ENCODE measurements at places on chromosomes 13 and 19. TPM values are rescaled to one million over a fixed set of nuclear protein-coding genes. Genes with fewer than 3 reads are reported as not detected.

DNA sequence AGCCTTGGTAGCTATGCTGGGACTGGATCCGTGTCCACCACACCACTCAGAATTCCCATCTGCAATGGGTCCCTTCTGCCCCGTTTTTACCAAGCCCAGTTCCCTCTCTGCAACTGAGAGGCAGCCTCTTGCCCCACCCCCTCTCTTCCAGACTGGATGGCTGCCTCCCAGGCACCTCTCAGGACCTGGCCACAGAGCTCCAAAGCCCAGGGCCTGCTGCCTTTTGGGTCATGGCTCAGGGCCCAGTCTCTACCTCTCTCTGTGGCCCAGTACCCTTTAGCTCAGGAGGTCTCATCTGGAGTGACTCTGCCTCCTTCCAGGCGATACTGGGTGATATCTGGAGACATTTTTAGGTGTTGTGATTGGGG, 10.3 kb upstream of the ZBTB7A start:
- DNase-seq: no peak

DNA sequence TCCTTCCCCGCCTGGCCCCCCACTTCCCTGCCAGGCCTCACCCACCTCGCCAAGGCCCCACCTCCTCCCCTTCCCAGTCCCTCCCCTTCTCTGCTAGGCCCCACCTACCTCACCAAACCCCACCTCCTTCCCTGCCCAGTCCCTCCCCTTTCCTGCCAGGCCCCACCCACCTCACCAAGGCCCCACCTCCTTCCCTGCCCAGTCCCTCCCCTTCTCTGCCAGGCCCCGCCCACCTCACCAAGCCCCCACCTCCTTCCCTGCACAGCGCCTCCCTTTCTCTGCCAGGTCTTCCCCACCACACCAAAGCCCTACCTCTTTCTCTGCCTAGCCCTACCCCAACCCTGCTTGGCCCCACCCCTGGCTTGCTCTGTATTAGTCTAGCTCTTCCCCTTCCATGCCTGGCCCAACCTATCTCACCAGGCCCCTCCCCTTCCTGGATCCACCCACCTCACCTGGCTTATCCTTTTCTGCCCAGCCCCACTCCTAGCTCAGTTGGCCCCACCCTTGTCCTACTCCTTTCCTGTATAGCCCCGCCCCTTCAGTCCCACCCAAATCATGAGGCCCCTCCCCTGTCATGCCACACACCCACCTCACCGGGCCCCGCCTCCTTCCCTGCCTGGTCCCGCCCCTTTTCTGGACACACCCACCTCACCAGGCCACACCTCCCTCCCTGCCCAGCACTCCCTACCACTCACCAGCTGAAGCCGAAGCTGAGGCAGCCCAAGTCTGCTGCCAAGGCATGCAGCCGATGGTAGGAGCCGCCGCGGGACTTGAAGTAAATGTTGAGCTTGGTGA, 16.2 kb downstream of the CERS1 start:
- no peak for DNase-seq

Gene CYSLTR2
- not detected for total RNA-seq

Gene NRTN
- total RNA-seq: 3.2 TPM

Measured in HepG2 (cell line).